ENCODE measurements at places on chromosomes 12 and 14.
A peak's percentile ranks its signal among the peaks of the same experiment; 100 is the strongest.

GRCh38 chr14:39488600-39488999 is 56.4 kb upstream of the FBXO33 start:
- no peak for DNase-seq

DNA sequence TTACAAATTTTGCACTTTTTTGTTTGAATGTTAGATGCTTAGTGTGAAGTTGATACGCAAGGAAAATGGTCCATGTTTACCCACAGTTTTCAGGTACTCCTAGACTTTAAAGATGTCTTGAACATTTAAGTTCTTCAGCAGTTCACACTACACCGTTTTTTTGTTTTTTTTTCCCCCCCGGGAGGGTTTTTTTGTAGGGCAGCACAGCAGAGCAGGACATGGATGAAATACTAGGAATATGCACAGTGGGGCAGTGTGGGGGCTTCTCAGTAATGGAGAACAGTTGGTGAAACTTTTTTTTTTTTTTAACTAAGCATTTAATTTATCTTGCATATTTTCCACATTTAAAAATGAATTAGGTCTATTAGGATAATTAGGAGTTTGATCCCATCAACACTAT is 4.9 kb downstream of the RAN start:
- no peak for DNase-seq

- no peak for DNase-seq
Observed at GRCh38 chr12:79168687-79169086, 304.1 kb downstream of the SYT1 start.

- no peak for DNase-seq
Observed at GRCh38 chr14:83960832-83961512, 1569.0 kb upstream of the FLRT2 start.

DNA sequence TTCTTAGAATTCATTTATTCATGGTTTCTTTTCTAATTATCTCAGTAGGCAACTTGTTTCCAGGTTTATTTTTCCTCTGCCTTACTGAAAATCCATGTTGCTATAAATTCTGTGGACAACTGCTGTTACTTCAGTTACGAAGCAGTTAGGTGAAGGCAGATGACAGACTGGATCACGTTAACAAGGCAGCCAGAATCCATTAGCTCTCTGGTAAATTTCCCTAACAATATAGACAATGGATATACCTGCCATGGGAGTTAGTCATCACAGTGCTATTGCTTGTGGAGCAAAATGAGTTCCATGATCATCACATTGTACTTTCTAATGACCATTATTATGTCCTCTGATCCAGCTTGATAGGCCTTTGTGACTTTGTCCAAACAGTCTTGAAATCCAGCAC is 291.5 kb downstream of the NELL2 start:
- DNase-seq: no peak

GRCh38 chr12:93378998-93379325 is 1.2 kb downstream of the NUDT4 start:
- peak; percentile 46 for DNase-seq

- peak; percentile 10 for DNase-seq
Observed at GRCh38 chr12:117165342-117165741, 24.9 kb downstream of the FBXO21 start.

GRCh38 chr12:122082621-122083356 is 4.2 kb downstream of the MLXIP start:
- no peak for DNase-seq

- DNase-seq: no peak
Observed at GRCh38 chr12:109946505-109946904, 46.4 kb downstream of the TCHP start.

DNA sequence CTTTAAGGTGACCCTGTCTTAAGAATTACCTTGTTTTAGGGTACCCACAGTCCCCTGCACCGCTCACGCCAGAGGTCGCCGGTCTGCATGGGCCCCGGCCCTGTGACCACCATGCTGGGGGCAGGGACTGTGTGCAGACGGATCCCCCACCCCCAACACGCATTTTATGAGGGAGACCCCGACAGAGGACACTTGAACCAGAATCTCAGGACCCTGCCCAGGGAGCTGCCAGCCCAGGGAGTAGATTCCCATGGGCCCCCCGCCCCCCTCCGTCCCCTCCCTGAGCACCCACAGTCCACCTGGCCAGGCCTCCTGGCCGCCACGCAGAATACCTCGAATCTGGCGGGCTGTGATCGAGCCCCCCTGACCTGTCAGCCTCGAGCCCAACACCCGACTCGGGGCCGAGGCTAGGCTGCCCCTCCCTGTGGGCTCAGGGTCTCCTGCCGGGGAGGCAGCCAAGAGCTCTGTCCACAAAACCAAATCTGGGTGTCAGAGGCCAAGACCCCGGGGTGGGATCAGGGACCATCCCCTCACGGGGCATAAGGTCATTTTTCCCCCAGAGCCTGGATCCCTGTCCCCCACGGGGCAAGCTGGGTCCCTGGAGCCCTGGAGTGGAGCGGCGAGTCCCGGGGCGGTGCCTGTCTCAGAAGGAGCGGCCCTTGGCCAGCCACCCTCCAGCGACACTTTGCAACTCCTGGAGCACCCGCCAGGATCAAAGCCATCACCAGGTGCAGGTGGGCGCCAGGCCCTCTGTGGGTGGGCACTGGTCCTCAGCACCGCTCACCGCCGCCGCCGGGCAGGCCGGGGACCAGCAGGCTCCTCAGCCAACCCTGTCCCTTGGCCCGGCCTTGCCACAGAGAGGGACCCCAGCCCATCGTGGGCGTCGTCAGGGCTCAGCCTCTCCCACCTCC is 155.8 kb upstream of the PKP2 start:
- DNase-seq: no peak

DNA sequence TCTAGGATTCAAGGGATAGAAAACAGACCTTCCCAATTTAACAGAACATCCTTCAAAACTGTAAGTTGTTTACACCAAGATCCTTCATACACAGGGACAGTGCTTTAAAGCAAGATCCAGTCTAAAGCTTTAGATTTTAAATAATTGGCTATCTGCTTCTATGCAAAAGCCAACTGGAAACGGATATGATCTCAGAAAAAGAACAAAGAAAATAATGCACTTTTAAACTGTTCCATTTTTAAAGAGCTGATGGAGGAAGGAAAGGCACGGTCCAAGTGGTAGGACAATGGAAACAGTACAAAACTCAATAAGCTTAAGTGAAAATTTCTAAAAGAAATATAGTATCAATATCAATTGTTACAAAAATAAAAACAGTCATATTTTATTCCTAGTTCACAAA is 27.7 kb downstream of the LRP6 start:
- DNase-seq: no peak

DNA sequence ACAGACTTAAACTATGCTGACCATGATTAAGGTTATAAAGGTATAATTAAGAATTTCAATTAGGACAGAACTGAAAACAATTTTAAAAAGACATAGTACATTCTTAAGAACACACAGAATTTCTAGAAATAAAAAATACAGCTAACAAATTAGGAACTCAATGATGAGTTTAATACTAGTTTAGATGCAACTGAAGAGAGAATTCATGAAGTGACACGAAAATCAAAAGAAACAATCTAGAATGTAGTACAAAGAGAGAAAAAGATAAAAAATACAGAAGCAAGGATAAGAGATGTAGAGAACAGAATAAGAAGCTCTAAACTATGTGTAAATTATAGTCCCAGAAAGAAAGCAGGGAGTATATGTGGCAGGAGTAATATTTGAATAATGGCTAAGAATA is 187.8 kb upstream of the KRR1 start:
- DNase-seq: no peak

DNA sequence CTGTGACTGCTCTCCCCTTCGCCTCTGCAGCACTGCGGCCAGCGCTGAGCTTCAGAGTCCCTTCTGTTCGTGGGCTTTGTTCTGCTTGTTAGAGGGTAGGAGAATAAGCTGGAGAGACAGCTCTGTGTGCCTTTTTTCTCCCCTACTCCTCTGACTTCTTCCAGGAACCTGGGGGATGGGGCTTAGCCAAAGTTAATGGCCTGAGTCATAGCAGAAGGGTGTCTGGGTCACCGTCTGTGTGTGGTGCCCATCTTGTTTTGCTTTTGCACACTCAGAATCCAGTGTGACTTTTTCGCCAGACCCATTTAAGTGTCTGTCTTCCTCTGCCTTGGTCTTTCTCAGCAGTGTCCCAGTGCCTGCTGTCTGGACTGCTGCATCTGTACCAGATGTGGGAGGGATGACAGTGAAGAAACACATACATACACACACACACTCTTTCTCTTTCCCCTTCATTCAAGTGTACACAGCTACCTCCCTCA is 3.0 kb downstream of the KIF5A start:
- DNase-seq: no peak

GRCh38 chr12:127343940-127344339 is 923.0 kb upstream of the TMEM132C start:
- no peak for DNase-seq

GRCh38 chr12:68750506-68750905 is 4.5 kb downstream of the SLC35E3 start:
- no peak for DNase-seq

GRCh38 chr12:108457006-108457733 is 57.9 kb upstream of the FICD start:
- DNase-seq: no peak

DNA sequence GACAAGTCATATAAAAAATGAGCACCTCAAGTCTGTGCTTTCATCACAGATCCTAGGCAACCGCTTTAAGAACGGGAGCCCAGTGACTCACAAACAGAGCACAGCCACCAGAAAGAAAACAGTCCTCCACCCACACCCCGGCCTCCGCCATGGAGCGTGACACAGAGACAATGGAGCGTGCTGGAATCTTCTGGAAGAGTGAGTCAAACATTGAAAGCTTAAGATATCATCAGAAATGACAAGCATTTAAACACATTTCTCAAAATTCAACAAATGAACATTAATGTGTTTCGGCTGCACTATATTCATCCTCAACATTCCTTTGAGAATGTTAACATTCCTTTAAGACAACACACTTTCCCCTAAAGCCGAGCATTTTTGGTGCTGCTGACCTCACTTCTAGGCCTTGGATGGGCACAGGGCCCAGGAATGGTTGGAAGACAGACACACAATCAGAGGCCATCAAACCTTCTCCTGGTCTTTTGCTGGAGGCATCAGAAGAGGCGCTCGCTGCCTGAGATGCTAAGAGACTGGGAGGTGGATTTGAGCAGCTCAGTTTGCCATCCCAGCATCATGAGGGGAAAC is 23.6 kb upstream of the TMEM132D start:
- no peak for DNase-seq

DNA sequence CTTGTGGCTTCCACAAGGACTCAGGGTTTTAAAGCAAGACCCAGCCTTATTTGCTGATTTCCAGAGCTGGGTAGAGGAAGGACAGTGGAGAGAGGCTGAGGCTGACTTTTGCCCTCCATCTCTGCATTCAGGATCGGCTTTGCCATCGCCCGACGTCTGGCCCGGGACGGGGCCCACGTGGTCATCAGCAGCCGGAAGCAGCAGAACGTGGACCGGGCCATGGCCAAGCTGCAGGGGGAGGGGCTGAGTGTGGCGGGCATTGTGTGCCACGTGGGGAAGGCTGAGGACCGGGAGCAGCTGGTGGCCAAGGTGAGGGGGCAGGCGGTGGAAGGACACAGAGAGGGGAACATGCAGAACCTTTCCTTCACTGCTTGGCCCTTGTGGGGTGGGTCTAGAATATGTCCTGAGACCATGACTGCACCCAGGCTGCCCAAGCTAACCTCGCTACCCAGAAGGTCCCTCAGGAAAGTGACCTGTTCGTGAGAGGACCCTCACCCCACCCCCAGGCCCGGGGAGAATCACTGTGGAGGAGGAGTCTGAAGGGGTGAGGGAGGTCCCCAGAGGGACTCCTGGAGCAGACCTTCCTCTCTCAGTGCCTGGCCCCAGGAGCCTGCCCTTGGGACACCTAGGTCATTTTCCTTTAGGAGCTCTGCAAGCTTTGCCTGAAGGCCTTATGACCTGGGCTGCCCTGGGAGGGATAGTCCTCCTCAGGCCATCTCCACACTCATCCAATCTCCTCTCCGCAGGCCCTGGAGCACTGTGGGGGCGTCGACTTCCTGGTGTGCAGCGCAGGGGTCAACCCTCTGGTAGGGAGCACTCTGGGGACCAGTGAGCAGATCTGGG is 3.1 kb downstream of the DHRS2 start:
- DNase-seq: no peak

- DNase-seq: no peak
Observed at GRCh38 chr14:34649344-34649743, 19.4 kb upstream of the SNX6 start.

DNA sequence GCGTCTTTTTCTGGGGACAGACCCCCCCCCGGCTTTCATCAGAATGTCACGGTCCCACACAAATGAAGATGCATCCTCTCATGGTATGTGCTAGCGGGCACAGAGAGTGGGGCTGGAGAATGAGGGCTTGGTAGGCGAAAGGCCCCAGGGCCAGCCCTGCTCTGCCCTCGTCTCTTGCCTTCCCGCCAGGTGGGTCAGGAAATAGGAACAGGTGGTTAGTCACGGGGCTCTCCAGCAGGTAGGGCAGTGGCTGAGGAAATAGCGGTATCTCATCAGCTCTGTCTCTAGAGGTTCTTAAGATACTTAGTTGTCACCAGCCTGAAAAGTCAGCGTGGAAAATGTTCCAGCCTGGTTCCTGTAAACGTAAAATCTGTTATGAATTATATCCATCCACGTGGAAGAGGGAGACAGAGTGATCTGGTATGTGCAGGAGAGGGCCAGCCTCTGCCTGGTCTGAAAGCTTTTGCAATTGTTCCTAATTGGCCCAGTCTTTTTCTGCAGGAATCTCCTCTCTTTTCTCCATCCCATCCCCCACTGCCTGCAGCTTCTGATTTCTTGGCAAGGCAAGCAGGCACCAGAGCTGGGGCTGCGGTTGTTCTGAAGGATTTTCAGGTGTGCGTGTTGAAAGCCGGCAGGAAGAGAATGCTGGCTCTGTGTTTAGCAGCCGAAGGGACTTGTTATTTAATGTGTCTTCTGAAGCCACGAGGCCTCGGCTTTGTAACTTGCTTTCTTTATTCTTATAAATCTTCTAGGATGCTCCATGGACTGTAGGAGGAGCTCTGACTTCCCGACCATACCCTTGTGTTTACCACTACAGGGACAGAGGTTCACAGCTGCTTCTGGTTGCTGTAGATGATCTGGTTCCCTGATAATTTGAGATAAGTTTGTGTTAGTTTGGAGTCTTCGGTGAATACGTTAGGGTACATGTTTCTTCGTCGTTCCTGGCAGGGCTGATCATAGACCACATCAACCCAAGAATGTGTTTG is 131.1 kb downstream of the CACNA1C start:
- DNase-seq: peak; percentile 50

DNA sequence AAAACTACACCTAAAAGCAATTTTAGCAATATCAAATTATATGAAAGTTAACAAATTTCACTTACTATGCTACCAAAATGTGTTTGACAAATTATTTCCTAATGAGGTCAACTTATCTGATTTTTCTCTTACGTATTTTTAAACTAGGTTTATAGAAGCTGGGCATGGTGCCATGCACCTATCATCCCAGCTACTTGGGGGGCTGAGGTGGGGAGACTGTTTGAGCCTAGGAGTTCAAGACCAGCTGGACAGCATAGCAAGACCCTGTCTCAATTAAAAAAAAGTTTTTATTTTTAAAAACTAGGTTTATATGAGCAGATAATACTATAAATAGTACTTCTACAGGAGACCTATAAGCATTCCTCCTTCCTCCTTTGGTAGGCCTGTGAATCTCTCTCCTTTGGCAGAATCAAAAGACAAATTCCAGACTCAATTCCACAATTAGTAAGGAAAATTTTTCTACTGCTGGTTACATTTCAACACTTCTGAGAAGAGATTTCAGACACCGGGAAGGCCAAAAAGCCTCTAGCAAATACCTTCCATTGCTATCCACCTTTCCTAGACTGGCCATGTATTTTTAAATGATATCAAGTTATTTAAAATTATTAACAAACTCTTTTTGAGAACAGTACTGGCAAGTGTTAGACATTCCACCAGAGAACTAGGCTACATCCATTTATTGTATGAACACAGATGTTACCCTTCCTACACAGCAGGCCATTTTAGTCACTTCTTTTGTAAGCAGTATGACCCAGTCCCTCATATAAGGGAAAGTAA is 34.4 kb downstream of the CDK17 start:
- no peak for DNase-seq

Measured in DMS79 (cell line).